ENCODE measurements at places on chromosomes 3 and 15.
A peak's percentile ranks its signal among the peaks of the same experiment; 100 is the strongest.

GRCh38 chr3:77038930-77039605 lies 831 bp upstream of the ROBO2 start:
- DNase-seq = no peak

- no peak for DNase-seq
Observed at GRCh38 chr3:66525771-66526170, 24.9 kb upstream of the LRIG1 start.

DNA sequence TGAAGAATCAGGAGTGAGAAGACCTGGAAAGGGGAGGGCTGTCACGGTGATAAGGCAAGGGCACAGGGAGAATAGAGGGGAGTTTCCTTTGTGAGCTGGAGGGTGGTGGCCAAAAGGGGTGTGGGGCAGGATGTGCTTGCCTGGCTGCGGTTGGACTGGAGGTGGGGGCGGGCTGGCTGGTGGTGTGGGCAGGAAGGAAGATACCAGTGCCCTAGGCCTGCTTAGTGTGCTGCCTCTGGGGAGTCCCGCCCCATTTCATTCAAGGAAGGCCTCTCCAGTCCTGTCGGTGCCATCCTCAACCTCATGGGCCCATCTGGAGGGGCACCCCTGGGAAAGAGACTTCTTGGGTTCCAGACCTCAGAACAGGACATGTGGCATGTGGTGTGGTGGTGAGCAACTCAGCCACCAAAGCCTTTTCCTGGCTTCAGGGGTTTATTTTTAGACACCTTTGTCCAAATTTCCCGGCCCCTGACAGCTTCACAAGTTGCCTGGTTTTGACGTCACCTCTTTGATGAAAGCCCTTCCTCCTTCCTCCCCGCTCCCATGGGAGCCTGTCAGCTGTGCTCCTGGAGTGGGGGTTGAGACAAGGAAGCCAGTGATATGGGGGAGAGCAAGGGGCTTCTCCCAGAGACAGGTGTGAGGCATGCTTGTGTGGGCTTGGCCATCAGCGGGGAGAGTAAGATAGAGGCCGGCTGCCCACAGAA lies 15.6 kb downstream of the TEX264 start:
- peak; percentile 66 for DNase-seq

DNA sequence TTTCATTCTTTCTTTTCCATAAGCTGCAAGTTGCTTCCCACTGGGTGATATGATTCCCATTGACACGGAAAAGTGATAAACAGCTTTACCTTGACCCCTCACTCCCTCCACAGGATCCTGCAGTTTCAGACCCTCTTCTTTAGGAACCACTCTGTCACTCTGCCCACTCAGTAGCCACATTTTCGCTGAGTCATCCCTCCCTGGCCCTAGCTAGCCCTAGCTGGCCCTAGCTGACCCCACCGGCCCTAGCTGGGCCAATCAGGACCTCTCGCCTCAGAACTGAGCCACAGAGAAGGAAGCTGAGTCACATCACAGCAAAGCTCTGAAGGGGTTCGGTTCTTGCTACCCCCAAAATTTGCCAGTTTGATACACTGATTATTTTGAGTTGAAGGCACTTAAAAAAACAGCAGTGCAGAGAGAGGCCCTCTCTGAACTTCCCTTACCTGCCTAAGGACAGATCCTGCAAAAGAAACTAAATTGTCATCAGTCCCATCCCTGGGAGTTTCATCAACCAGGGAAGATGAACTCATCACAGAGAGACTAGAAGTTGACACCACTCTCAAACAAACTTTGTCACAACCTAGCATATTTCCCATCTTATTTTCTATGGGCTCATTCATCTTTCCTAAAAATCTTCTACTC lies 233.5 kb upstream of the PROK2 start:
- no peak for DNase-seq

GRCh38 chr3:54008099-54008498 lies 114.3 kb upstream of the CACNA2D3 start:
- no peak for DNase-seq

- no peak for DNase-seq
Observed at GRCh38 chr3:36318621-36319200, 61.6 kb upstream of the STAC start.
